ENCODE measurements at places on chromosomes 3 and 15.

DNA sequence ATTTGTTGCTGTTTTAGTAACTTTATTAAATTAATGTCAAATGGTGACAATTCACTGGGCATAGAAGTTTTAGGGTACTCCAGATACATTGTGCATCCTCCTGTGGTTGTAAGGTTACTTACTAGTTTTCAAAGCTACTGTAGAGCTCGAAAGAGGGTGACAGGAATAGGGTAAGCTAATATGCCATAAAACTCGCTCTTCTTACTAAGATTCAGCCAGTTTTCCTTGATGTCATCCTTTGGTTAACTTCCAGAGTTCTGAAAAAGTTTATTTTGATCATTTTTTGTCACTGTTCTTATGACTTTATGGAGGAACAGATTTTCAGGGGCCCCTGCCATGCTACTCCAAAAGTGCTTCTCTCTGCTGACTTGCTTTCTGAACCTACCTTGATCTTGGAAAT, 334.8 kb downstream of the PLCL2 start:
- DNase-seq: no peak

DNA sequence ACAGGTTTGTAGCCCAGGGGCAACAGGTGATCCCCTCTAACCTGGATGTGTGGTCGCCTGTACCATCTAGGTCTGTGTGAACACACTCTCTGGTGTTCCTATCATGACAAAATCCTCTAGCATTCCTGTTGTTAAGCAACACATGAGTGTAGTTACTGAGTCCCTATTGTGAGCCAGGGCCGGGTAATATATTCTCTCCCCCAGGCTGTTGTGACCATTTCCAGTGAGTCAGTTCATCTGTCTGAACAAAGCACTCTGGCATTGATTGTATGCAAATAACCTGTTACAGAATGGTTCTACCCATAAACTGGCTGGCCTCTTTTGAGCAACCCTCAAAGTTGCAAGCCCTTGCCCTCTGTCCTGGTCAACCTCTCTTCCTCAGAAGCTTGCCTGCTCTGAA, 2.6 kb upstream of the FLNB start:
- no peak for DNase-seq

DNA sequence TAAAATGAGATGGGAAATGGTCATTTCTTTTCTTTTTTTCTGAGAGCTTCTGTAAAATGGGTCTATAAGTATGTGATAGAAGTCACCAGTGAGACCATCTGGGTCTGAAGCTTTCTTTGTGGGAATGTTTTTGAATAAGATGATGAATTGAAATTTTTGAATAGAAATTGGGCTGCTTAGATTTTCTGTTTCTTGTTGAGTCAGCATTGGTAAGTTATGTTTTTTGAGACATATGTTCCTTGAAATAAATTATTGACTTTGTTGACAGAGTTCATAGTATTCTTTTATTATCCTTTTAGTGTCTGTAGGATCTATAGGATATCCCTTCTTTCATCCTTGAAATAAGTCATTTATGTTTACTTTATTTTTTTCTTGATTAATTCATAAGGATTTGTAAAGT, 208.1 kb downstream of the OPA1 start:
- DNase-seq: no peak

DNA sequence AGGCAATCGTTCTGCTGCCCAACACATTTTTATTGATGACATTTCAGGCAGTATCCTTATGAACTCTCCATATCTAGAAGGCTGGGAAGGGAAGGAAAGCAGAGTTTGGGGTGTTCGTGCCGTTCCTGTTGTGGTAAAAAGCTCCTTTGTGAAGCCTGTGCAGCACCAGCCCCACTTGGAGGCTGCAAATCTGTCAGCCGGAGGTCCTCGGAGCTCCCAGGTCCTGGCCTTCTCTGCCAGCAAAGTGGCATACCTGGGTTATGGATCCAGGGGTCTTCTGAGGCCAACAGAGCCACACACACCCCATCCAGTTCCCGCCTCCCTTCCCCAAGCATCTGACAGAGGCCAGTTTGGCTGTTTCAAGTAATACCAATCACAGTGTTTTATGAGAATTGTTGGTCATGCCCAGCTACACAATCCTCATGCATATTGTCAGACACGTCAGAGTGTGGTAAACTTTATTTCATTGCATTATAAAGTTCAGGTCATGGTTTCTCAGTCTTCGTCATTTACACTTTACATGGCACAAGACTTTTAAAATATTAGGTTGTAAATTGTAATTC, 15.9 kb upstream of the USP3 start:
- no peak for DNase-seq

- DNase-seq: no peak
Measured at GRCh38 chr3:189890496-189890895, 230.2 kb downstream of the P3H2 start.

DNA sequence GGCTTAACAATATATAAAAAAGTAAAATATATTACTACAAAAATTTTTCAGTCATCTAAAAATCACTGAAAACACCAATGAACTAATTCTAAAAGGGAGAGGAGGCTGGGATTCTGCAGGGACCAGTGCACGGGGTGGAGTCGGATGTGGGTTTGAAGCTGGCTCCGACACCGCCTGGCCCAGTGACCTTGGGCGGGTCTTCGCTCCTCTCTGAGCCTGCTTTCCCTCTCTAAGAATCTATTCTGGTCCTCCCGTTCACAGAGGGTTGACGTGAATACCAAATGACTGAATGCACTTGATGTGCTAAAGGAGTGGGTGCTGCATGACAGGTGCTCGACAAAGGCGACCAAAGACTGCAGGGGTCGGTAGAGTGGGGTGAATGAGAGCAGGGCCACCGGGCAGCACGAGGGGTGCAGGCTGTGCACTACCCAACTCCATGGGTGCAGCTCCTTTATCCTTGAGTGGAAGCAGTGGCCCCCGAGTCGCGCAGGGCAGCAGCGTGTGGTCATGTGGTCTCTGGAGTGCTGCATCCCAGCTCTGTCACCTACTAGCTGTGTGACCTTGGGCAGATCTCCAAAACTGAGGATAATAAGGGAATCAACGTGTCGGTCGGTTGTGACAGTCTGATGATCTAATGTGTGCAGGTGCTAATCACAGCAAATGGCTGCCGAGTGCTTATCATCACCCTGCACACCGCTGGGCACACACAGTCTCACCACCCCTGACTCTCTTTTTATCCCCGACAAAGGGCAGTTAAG, 8.6 kb upstream of the IQSEC1 start:
- DNase-seq: no peak

DNA sequence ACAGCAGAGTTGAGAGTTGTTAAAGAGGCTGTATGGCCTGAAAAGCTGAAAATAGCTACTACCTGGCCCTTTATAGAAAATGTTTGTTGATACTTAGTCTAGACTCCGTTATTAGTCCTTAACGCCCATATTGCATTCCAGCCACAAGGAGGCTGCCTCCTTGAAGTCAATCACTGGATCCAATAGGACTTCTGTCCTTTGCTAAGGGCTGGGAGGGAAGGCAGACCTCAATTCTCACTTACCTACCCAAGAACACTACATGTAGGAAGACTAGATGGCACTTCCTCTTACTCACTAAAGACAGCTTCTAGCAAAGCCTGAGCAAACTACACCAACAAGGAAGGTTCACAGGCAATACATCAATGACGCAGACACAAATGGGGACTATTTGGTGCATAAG, 139.5 kb upstream of the HACD2 start:
- no peak for DNase-seq

DNA sequence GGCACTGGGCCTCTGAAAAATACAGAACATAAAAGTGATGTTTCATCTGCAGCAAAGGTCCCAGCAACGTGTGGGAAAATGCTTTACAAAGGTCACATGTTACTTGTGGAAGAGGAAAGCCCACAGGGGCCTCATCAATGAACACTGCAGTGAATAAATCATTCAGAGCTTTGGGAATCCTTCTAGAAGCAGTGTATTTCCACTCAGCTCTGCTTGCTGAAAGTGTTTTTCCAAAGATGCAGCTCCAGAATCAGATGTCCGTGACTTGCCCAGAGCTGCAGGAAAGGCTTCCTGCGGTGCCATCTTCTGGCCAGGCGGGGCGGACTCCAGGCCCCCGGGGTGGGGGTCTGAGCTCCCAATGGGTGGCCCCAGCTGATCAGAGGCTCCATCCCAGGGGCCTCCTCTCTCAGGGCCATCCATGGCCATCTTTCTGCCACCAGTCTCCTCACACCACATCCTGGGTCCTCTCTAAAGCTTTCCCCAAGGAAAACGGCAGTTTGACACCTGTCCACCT, 81.5 kb downstream of the C3orf70 start:
- DNase-seq: no peak

- DNase-seq: no peak
Measured at GRCh38 chr15:90982135-90982534, 12.2 kb downstream of the PRC1 start.

DNA sequence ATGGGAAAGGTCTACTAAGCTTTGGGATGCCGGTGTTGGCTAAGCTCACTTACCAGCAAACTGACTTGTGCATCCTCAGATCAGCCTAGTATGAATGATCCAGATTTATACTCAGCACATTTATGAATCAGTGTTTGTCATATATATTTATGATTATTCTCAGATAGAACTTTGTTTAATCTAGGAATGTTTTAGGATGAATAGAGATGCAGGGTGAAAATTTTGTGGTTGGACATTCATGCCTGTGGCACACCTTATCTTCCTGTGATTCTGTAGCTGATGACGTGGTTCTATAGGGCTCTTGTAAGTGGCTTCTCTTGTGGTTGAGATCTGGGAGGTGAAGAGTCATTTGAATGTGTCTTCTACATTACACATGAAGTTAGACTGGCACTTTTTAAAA, 11.4 kb downstream of the CDIN1 start:
- no peak for DNase-seq

All from glomerular endothelial cell (primary cell).